ENCODE measurements at places on chromosomes 12 and 14.

GRCh38 chr14:104665657-104666522, 23.5 kb upstream of the INF2 start:
- peak; percentile 36 for DNase-seq

GRCh38 chr14:102973706-102974285, 51.3 kb downstream of the AMN start:
- DNase-seq = no peak

GRCh38 chr14:45467023-45467422, 214.0 kb upstream of the MIS18BP1 start:
- DNase-seq = no peak

DNA sequence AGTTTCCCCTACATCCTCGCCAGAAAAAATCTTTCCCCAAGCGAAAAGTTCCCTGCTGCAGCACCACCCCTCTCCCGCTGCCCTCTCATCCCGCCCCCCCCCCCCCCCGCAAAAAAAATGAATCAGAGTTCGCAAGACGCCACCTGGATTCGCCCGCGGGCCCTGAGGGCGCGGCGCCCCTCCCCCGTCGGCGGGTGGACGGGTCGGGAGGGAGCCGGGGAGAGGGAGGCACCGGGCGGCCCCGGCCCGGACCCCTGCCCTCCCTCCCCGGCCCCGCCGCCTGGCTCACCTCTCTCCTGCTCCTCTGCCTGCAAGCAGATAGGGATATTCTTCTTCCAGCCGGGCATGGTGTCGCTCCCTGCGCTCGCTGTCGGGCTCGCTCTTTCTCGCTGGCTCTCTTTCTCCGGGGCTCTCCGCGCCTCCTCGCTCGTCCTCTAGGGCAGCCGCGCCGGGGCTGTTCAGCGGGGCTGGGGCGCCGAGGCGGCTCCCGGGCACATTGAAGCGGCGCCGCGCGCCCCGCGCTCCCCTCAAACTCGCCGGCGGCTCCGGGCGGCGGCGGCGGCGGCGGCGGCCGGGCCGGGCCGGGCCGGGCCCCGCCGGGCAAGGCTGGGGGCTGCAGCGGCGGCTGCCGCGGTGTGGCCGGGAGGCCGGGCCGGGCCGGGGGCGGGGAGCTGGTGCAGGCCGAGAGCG, 200.3 kb upstream of the CAND1 start:
- peak; percentile 77 for DNase-seq

- DNase-seq = no peak
Observed at GRCh38 chr12:111417784-111418593, 12.3 kb downstream of the SH2B3 start.

- no peak for DNase-seq
Observed at GRCh38 chr12:28132398-28132797, 57.9 kb upstream of the CCDC91 start.

- DNase-seq = no peak
Observed at GRCh38 chr14:102798926-102799325, 21.7 kb downstream of the TRAF3 start.

DNA sequence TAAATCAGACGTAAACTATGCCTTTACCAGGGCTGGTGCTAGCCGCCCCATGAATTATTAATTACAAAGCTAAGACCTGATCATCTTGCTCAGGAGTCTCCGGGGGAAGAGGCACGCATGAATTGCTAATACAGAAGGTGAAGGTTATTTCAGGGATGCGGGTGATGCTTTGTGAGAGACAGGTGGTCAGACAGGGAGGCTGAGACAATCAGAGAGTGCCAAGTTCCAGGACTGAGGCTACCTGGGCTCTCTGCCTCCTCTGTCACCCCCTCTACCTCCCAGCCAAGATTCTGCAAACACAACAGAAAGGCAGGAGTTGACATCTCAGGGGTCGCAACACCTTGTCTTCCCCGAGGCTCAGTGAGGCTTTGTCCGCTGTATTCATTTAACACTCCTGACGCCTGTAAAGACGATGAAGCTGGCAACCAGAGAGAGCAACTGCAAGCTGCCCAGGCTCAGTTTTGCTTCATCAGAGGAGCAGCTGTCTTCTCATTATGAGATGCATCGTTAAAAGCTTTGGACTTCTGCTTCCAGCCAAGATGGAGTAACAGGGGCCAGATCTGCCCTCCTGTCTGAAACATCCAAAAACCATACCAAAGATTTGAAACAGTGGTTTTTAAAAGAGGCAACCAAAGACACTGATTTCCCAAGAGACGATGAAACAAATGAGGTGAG, 46.6 kb downstream of the PRIMA1 start:
- no peak for DNase-seq

- DNase-seq = peak; percentile 80
Observed at GRCh38 chr14:58749066-58749669, 111.4 kb downstream of the DACT1 start.

DNA sequence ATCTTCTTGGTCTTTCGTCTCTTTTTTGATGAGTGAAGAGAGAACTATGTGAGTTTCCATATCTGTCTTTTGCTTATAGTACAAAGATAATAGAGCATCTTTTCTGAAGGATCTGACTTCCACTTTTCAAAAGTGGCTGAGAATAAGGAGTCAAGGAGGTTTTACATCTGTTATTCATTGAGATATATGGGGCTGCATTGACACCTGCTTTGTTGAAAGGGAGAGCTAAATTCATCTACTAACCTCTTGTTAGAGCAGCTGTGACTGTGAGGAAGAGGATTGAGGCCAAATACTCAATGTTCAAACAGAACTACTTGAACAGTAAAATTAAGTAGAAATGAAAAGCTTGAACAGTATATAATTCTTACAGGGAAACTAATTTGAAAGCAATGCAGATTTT, 130.2 kb upstream of the ATP2B1 start:
- no peak for DNase-seq

DNA sequence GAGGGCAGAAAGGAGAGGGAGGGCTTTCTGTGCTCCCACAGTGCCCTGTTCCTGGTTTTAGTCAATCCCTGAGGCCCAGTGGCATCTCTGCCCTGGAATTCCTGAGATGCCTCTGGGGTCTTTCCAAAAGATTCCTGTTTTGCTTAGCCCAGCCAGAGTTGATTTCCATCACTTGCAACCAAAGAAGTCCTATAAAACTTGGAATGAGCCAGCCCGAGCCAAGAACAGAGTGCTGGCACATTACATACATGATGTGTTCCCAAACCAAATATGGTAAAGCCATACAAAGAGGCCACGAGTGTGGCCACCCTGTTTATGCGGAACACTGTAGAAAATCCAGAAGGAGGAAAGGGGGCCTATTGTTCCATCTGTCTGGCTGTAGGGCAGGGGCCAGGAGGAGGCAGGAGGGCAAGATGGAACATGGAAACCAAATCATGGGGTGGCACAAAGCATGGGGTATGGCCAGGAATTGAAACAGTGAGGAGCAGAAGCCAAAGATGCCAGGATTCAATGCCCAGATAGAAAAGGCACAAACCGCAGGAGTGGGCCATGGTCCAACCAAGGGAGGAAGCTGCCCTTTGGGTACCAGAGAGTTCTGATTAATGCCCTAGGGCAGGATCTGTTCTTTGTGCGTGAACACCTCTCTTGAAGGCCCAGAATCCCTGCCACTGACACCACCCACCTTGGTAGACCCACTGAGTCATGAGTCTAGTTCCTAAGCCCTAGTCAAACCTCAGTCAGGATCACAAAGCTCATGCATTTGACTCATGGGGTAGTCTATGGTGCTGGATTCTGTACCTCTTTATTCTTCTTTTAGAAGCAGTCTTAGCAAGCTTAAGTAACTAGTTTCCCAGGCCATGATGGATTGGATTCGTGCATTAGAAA, 75.2 kb downstream of the LRRC74A start:
- peak; percentile 31 for DNase-seq

DNA sequence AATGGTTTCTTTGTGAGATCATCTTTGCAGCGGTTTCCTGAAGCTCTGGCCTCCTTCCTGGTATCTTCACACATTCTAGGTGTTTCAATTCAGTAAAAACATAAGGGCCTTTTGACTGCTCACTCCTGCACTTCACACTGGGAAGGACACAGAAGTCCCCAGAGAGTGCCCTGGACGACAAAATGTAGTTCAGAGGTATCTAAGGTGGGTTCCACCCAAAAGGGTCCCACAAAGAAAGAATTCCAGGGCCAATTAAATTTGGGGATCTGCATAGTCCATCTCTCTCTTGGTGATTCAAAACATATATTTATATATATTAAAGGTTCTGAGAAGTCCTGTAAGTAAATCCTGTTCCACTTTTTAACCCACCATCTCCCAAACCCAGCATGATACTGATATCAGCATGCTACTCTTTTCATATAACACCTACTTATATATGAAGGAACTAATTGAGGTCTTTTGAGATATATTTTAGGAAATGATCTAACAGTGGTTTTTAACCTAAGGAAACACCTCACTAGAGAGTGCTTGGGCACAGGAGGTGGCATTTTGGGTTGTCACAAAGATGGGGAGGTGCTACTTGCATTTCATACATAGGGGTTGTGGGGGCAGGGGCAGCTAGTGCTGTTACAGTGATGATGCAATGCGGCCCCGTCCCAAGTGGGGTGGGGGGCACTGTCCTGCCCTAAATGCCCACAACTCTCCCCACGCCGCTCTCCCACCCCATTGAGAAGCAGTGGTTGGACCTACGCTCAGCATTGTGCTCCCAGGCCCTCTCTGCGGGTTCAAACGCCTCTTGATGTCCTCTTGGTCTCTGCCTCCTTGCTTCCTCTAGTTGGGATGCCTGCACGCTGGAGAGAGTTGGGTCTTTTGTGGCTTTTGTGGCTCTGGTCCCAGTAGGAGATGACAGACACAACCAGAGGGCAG, 109.4 kb downstream of the ARF6 start:
- no peak for DNase-seq

GRCh38 chr14:91027561-91027960, 32.9 kb downstream of the RPS6KA5 start:
- no peak for DNase-seq

DNA sequence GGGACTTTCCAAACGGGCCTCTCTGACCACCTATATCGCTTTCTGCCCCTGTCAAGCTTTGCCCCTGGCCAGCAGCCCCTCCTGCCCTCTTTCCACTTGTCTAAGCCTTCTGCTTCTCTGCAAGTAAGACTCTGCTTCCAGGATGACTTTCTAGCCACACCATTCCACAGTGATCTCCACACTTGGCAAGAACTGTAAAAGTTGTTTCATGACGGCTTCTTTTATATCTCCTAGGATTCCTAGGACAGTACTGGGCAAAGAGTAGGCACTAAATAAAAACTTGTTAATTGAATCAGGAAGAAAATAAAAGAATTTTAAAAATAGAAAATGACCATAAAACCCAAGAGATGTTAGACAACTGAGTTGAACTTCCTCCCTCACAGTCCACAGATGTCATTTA, 1.8 kb upstream of the PTPN21 start:
- no peak for DNase-seq

DNA sequence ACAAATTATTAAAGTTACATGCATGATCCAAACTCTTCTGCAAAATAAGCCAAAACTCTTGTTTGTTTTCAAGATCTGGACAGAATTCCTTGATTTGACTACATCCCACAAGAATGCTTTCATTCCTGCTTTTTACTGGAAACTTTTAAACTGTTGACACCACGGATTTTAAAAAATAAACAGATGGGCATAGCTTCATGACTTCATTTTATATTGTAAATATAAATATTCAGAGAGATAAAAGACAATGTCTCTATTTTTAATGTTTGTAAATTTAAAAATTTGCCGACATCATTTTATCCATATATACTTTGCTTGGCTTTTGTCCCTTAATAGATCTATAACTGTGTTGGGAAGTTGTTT, 134.3 kb upstream of the DCN start:
- no peak for DNase-seq

- no peak for DNase-seq
Observed at GRCh38 chr14:103545219-103545914, 16.4 kb downstream of the TRMT61A start.

DNA sequence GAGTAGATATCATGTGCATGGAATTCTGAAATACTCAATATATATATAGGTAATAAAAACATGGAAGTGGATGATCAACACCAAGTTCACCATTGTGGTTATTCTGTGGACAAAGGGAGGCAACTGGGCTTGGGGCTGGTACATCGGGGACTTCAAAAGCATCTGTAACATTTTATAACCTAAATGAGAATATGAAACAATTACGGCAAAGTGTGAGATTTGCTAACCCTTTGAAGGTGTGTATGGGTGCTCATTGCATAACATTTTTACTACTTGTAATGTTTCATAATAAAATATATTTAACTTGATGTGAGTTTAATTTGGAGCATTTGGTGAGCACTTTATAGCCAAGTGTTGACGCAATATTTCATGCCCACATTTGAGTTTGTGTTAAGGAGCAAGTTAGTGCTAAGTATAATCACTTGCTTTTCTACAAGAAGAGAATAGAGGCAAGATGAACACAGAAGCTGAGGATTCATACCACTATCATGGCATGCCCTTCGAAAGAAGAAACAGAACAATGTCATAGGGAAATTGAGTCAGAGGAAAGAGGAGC, 109.3 kb downstream of the NTN4 start:
- no peak for DNase-seq

- peak; percentile 4 for DNase-seq
Observed at GRCh38 chr14:72479461-72479931, 414.4 kb downstream of the DPF3 start.

- DNase-seq = peak; percentile 79
Observed at GRCh38 chr12:92144631-92145480, 790 bp downstream of the BTG1 start.

GRCh38 chr12:94795520-94795919, 145.2 kb upstream of the TMCC3 start:
- peak; percentile 61 for DNase-seq

DNA sequence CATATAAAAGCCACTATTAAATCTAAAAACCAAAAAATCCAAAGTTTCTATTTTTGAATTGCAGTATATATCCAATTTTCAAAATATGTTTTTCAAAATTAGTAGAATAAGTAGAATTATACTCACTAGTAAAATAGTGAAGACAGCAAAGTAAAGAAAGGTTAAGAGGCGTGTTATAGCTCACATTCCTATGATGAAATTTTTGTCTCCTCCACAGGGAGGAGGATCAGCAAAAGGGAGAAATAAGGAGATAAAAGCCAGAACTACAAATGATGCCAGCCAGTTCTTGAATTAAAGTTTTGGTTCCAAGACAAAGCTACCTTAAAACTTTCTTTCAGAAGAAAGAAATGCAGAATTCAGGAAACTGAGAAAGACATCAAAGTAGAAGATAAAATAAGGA, 50.0 kb downstream of the C2CD5 start:
- no peak for DNase-seq

- no peak for DNase-seq
Observed at GRCh38 chr12:106960443-106960842, 4.7 kb downstream of the TMEM263 start.

DNA sequence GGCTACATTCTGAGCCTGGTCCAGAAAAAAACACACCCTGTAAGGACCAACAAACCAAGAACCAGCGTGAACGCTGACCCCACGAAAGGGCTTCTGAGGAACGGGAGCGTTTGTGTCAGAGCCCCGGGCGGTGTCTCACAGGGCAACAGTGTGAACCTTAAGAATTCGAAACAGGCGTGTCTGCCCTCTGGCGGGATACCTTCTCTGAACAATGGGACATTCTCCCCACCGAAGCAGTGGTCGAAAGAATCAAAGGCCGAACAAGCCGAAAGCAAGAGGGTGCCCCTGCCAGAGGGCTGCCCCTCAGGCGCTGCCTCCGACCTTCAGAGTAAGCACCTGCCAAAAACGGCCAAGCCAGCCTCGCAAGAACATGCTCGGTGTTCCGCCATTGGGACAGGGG, 7.9 kb downstream of the DACT1 start:
- no peak for DNase-seq

GRCh38 chr12:131092901-131093603, 139.3 kb downstream of the ADGRD1 start:
- no peak for DNase-seq

Measured in epithelial cell of esophagus (primary cell).